ENCODE measurements at places on chromosomes 16 and 17. TPM values are rescaled to one million over a fixed set of nuclear protein-coding genes. Genes with fewer than 3 reads are reported as not detected.

MYO15A gene
- 0.51 TPM for total RNA-seq

ARHGDIG gene
- total RNA-seq, result 9.3 TPM

SP6 gene
- total RNA-seq, result 0.19 TPM

GLTPD2 gene
- total RNA-seq, result not detected

NOD2 gene
- 0.81 TPM for total RNA-seq

GAS2L2 gene
- 0.27 TPM for total RNA-seq

RNF43 gene
- total RNA-seq, result 4.4 TPM

TMEM238L gene
- not detected for total RNA-seq

GRCh38 chr16:87131061-87131995 is 185.9 kb downstream of the C16orf95 start:
- DNase-seq, result no peak

DNA sequence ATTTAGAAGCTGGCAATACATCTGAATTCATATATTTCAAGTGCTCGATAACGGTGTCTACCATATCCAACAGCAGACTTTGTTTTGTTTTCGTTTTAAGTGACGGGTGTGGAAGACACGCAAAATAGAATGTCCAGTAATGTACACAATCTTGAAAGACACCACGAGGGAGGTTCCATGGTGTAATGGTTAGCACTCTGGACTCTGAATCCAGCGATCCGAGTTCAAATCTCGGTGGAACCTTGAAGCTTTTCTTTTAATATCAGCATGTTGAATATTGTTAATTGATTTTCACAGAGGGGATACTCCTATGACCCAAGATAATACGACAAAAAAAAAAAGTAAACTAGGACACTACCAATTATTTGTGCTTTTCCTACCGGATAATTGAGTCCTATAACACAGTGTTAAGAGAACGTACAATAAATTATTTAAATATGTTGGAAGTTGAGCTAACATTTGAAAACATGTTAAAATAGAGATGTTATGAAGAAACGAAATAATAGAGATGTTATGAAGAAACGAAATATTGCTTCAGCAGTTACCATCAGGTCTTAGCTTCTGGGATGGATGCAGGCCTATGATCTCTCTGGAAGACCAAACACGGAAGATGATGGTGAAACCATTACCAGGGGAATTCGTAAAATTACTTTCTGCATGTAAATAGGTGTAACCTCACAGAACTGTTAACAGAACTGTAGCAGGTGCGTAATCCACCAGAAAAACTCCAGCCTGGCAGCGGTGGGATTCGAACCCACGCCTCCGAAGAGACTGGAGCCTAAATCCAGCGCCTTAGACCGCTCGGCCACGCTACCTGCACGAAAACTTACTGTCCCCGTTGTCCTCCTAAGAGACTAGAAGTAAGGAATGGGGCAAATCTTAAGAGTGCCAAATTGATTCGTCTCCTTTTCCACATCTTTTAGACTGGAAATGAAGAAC is 1.5 kb upstream of the ALOXE3 start:
- peak; percentile 87 for DNase-seq

GRCh38 chr17:4706121-4706520 is 2.2 kb upstream of the PELP1 start:
- DNase-seq, result no peak

- peak; percentile 85 for DNase-seq
Measured at GRCh38 chr17:491086-492021, 138.7 kb upstream of the RPH3AL start.

DNA sequence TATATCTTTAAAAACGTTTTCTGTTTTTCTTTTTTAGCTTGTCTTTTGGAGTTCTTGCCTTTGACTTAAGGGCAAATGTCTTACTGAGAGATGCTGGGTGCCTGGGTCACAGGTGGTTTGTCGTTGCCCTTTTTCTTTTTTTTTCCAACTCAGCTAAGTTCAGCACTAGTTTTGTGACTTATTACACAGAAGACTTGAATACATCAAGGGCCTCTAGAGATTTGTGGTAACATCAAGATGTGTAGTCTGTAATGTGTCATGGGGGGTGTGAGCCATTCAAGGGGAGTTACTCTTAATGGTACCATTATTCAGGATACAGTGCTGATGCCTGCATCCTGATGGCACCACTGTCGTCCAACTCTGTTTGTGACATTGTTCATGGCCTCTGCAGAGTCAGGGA is 95.1 kb downstream of the PRKCA start:
- DNase-seq, result no peak

DNA sequence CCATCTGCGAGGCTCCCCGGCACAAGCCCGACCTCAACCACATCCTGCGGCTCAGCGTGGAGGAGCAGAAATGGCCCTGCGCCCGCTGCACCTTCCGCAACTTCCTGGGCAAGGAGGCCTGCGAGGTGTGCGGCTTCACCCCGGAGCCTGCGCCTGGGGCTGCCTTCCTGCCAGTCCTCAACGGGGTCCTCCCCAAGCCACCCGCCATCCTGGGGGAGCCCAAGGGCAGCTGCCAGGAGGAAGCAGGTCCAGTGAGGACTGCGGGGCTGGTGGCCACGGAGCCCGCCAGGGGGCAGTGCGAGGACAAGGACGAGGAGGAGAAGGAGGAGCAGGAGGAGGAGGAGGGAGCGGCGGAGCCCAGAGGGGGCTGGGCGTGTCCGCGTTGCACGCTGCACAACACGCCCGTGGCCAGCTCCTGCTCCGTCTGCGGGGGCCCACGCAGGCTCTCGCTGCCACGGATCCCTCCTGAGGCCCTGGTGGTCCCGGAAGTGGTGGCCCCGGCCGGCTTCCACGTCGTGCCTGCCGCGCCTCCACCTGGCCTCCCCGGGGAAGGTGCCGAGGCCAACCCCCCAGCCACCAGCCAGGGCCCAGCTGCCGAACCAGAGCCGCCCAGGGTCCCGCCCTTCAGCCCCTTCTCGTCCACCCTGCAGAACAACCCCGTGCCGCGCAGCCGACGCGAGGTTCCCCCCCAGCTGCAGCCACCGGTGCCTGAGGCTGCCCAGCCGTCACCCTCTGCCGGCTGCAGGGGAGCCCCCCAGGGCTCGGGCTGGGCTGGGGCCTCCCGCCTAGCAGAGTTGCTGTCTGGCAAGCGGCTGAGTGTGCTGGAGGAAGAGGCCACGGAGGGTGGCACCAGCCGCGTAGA is 13.1 kb upstream of the PRR35 start:
- peak; percentile 88 for DNase-seq

GRCh38 chr16:67499106-67499505 is 15.8 kb upstream of the AGRP start:
- DNase-seq, result no peak

DNA sequence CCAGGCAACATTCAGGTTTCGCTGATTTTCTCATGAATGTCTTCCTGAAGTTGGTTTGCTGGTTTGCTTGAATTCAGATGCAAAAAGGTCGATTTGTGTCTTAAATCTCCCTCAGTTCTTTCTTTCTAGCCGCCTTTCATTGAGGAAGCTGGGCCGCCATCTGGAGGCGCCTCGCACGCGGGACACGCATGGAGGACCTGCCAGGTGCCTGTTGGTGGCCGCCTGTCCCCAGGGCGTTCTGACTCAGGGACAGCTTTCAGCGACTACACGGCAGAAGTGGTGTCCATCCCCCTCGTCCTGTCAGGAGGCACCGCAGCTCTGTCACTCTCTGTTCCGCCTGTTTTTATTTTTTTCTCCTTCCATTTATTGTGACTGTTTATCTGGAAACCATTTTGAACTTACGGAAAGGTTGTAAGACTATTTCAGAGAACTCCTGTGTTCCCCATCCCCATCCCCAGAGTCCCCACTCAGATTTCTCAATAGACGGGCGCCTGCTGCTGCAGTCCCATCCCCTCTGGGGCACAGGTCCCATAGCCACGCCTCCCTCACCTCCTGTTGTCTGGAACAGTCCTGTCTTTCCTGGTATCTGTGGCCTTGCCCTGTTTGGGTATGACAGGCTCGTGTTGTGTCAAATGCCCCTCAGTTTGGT is 33.2 kb downstream of the COX4I1 start:
- DNase-seq, result no peak

- DNase-seq, result no peak
Measured at GRCh38 chr17:76542566-76542971, 2.7 kb downstream of the PRCD start.

- no peak for DNase-seq
Measured at GRCh38 chr16:52964290-52964689, 88.4 kb downstream of the CHD9NB start.

GRCh38 chr17:17499402-17500145 is 3.4 kb upstream of the RASD1 start:
- DNase-seq, result peak; percentile 41

GRCh38 chr17:5019475-5019956 is 15.7 kb downstream of the SLC52A1 start:
- DNase-seq, result no peak

DNA sequence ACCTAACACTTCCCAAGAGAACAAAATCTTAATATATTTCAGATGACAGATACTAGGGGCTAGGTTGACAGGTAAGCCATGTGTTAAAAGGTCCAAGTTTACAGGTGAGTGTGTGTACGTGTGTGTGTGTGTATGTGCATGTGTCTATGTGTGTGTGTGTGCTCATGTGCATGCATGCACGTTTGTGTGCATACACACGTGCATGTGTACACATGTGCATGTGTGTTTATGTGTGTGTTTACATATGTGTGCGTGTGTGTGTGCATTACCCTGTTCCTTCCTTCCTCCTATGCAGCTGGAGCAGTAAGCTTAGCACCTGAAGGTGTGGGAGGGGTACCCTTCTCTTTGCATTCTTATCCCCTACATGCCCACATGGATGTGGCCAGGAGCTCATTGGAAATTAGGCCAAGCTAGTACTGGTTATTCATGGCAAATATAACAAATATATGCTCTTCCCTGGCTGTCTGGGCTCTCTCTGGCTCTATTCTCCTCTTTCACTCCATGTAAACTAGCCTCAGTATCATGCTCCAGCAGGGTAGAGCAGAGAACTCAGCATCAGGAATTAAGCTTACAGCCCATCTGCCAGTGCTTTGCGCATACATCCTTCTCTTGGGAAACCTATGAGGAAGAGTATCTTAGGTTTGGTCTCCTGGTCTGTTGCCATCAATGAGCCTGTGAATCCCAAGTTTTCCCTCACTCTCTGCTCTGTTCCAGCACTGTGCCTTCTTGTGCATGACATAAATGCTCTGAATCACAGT is 258.0 kb upstream of the MYOCD start:
- no peak for DNase-seq

GRCh38 chr17:30503558-30503957 is 26.4 kb downstream of the GOSR1 start:
- no peak for DNase-seq

- DNase-seq, result no peak
Measured at GRCh38 chr16:56198006-56198754, 6.9 kb downstream of the GNAO1 start.

- no peak for DNase-seq
Measured at GRCh38 chr16:89038221-89038721, 55.4 kb upstream of the ACSF3 start.

- DNase-seq, result no peak
Measured at GRCh38 chr16:11090232-11090631, 145.9 kb downstream of the CLEC16A start.

DNA sequence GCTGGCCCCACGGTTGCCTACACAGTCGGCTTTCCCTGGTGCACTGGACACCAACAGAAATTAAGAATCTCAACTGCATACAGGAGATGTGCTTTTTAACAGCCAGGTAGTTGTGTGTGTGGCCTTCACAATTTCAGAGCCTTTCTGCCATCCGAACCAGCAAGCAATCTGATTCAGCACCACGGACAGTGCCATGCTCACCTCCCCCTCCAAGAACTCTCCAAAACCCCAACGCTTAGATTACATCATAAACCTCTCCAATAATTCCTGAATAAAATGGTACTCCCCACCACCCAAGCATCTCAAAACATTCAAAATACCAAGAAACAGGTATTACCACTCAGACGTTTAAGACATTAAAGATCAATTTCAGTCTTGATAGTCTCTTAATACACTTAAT is 31.8 kb downstream of the USP7 start:
- no peak for DNase-seq

DNA sequence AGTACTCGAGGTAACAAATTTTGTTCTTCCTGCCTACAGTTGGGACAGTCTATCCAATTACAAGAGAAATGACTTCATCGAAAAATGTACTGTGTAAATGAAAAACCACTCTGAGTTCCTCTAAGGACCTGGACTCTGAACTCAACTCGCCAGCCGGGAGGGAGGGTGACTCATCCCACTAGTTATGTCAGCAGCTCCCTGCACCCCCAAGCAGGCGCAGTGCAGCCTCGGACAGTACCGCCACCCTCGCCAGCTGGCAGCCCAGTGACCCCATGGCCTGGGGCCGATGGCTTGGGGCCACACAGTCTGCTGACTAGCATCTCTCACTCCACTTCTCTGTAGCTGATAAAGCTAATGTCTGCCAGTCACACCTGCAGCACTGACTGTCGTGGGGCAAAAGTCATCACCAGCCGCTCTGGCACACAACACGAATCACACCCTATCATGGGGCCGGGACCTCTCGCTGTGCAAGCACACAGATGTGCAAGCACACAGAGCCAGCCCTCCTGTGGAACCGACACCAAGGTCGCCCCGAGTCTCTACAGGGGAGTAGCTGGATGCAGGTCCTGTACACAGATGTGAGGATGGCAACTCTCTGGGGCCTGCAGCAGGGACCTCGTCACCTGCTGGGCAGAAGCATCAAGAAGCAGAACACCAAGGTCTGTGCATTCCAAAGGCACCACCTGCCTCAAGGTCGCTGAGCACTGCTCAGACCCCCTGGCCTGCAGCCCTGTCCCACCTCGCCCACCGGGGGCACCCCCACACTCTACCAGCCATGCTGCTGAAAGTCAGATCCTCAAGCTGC is 5.7 kb downstream of the CSNK1D start:
- DNase-seq, result peak; percentile 96

DNA sequence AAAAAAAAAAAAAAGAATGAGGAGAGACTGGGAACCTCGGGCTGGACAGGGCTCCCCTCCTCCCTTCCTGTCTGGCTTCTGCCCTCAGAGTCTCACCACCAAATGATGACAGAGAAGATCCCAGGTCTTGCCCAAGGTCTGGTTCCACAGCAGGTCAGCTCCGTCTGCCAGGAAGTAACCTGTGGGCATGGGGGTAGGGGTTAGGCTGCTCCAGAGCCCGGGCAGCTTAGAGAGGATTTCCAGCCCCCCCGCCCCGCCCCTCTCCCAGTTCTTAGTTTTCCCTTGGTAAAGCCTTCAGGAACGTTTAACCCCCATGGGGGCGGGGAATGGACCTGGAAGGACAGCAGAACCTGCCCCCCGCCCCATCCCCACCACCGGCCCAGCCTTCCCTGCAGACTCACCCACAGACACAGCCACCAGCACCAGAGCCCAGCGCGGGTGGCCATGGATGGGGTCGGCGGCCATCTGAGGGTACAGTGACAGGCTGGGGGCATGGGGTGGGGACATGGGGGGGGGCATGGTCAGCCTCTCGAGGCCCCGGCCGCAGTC is 700 bp downstream of the TLCD2 start:
- peak; percentile 32 for DNase-seq

- DNase-seq, result no peak
Measured at GRCh38 chr17:41178843-41179616, 1.0 kb upstream of the KRTAP4-2 start.

GRCh38 chr17:2024572-2025219 is 438 bp downstream of the RTN4RL1 start:
- no peak for DNase-seq

- no peak for DNase-seq
Measured at GRCh38 chr17:34710226-34710625, 130.8 kb downstream of the TMEM132E start.
